ENCODE measurements at places on chromosomes 11 and 22.

- DNase-seq: no peak
Observed at GRCh38 chr11:35112056-35112845, 26.7 kb upstream of the CD44 start.

DNA sequence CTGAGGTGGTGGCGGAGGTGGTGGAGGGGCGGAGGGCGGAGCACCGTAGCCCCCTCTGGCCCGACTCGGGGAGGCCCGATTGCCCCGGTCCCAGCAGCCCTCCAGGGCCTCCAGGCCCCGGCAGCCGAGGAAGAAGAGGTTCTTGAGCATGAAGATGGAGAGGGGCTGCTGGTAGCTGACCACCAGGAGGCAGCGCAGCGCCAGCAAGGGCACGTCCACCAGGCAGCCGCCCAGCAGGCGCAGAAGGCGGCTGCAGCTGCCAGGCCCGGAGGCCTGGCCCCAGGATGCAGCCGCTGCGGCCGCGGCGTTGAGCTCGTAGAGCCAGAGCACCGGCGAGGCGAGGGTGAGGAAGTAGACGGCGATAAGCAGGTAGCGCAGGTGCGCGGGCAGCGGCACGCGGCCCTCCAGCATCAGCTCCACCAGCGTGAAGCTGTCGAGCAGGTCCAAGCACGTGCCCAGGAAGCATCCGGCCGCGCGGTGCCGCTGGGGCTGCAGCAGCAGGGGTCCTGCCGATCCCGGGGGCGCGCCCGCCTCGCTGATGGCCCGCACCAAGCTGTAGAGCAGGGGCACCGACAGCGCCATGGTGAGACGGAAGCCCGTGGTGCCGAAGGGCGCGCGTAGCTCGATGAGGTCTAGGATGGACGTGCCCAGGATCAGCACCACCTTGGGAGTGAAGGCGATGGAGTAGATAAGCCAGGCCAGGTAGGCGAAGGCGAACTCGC is 1.5 kb downstream of the TMEM121B start:
- DNase-seq: no peak

DNA sequence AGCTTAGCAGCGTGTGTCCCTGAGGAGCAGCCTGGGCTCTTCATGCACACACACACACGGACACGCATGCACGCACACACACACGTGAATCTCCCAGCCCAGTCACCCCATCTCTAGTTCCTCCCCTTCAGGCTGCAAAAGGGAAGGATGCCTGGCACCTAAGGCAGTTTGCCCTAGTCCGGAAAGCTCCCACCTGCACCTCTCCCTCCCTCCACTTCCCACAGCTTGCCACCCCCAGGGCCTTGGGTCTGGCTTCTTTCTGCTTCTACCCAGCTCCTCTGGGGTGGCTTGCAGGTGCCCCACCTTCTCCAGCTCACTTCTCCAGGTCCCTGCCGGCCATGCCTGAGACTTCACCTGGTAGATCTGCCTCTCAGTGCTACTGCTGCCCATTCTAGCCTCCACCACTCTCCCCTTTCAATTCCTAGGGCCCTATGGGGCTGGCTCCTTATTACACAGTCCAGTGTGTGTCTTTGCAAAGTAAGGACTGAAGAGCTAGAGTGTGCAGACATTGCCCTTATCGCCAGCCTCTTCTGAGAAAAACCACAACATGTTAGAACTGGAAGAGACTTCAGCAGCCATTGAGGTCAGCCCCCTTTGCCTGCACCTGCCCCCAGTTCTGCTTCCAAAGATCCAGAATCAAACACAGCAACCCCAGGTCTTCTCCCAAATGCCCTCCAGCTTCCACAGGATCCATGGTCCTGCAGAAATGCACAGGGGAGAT is 33.5 kb upstream of the CHST1 start:
- no peak for DNase-seq

- no peak for DNase-seq
Observed at GRCh38 chr22:45578524-45579147, 76.0 kb downstream of the FBLN1 start.

GRCh38 chr11:105829084-105829483 is 193.0 kb downstream of the MSANTD4 start:
- DNase-seq: no peak

DNA sequence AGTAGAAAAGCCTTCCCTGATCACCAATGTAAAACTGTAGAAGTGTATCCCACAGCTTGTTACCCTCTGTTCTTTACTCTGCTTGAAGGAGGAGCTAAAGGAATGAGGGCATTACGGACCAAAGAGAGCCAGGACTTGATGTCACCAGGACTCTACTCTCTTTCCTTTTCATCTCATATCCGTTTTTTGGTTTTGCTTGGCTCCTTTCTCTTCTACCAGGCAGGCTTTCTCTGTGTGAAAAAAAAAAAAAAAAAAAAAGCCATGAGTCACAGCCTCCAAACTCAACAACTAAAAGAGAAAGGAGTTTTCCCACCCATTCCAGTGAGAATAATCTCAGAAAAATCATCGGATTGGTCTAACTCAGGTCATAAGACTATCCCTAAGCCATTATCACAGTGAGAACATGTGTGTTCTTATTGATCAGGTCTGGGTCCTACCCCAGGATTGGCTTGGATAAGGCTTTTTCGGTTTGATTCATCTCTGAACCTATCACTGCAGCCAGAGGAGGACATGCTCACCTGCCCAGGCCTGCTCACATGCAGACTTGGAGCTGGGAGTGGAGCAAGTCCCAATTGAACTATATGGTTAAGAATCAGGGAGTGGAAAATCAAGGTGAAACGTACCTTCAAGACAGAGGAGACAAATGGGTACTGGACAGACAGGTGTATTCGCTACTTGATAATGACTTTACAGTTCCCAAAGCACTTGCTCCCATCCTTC is 19.4 kb upstream of the LRRC55 start:
- DNase-seq: no peak

Measured in activated naive CD4-positive, alpha-beta T cell treated with Interleukin-2 at 50 U/mL for 16 hours (primary cell).